NCI-H2227 treated with DMSO at 0.1 percent for 48 hours (cell line): ENCODE measurements at places on chromosomes 7 and 10.

DNA sequence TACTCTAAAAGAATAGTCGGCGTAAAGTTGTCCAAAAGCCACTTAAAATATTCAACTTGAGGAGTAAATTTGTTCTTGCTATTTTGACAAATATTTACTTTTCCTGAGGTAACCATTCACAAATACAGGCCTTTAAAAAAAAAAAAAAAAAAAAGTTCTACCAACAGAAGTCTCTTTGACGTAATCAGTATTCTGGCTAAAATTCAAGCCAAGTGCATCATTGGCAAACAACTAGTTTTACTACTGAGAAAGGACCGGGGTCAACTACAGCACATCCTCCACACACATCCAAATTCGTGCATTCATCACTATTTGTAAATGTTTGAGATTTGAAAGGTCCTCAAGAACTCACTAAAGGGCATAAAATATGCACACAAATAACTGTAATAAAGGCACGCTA is 2.0 kb downstream of the OAT start:
- no peak for DNase-seq

DNA sequence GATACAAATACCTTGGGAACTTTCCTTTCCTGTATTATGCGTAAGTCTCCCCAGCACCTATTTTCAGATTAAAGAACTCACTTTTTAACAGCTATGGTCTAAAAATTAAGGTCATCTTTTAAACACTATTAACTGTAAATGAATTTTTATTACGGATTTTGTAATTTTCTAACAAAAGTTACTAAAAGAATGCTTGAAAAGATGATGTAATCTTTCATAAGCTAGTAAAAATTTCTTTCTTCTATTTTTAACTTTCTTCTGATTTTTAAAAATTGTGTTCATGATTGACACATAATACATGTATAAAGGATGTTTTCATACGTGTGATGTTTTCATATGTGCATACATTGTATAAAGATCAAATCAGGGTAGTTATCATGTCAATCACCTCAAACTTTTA is 291.2 kb upstream of the MBL2 start:
- no peak for DNase-seq

GRCh38 chr10:97542169-97543024 is 30.2 kb upstream of the ANKRD2 start:
- no peak for DNase-seq

GRCh38 chr10:124894569-124895215 is 47.2 kb upstream of the ZRANB1 start:
- no peak for DNase-seq

DNA sequence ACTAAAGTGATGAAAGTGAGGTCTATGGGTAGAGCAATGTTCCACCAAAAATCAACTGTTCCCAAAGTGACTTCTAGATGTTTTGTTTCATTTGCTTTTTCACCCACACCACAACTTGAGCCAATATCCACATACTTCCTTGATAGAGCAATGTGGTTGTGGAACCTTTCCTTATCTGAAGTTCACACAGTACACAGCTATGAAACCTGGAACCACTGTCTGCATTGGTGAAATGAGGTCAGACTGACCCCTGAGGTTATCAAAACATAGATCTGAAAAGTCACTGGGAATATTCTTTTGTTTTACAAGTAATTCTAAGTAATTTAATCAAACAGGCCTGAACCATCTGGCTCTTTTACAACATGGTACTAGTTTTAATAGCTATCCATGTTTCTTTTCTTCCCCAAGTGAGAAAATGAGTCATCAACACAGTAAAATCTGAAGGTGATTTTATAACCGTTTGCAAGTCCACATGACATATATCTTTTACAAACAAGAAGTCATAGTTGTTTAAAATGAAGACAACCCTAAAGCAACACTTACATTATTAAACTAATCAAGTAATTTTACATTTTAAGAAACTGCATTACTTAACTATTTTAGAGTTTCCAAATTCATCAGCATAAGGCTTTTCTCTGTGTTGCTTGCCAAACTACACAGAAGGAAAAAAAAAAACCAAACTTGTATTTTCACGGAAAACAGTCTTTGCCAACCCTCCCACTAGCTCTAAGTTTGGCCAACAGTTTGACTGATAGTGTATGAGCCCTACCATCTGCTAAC is 80.3 kb downstream of the LRRC17 start:
- no peak for DNase-seq

DNA sequence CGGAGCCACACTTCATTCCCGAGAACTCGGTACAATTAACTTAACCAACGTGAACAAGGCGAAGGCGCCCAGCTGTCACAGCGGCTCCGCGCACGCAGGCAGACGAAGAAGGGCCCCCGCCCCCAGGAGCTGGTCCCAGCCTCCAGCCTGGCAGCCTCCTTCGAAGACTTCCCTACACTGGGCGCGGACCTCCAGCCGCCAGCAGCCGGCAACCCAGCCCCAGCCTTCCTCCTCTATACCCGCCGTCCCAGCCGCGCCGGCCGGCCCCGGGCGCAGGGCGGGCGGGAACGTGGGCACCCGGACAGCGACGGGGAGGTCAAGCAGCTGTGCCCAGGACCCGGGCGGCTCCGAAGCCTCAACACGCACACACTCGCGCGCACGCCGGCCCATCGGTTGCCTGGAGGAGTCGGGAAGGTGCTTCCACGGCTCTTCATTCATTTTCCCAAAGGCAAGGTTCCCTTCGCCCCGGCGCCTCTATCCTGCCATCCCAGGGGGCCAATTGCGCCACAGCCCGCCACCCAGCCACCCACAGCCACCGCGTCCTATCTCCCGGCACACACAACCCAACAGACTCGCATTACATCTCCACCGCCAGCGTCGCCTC is 1.6 kb downstream of the CHST15 start:
- DNase-seq: no peak
